H1 (cell line): ENCODE measurements at places on chromosomes 16 and 17. TPM values are rescaled to one million over a fixed set of nuclear protein-coding genes. Genes with fewer than 3 reads are reported as not detected.

DNA sequence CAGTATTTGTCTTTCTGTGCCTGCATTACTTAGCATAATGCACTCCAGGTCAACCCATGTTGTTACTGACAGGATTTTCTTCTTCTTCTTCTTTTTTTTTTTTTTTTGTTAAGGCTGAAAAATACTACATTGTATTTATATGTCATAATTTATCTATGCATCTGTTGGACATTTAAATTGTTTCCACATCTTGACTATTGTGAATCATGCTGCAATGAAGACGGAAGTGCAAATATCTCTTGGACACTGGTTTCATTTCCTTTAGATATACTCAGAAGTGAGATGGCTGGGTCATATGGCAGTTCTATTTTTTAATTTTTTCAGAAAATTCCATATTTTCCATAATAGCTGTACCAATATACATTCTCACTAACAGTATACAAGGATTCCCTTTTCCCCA, 272.7 kb upstream of the PMFBP1 start:
- DNase-seq, result no peak

PRAC1 gene
- not detected in 2 replicates for polyA plus RNA-seq

KCNH6 gene
- 3.6 and 5.0 TPM in 2 replicates for polyA plus RNA-seq

IRX5 gene
- 0.56 and 1.4 TPM in 2 replicates for polyA plus RNA-seq

DNA sequence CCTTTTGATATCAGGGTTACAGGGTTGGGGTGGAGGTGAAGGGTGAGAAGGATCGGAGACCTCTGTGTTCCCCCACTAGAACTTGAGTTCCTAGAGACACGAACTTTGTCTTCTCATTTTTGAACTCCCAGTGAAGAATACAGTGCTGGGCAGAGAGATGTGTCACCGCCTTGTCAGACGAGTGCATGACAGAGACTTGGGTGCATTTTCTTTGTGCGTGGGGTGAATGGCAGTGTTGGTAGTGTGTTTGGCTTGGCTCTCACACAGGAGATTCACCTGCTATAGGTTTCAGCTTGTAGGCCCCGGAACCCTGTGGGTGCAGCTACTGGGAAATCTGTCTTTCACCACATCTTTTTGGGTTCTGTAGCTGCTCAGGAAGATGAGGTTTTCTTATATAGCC, 40.0 kb upstream of the CCR7 start:
- DNase-seq, result no peak

DNA sequence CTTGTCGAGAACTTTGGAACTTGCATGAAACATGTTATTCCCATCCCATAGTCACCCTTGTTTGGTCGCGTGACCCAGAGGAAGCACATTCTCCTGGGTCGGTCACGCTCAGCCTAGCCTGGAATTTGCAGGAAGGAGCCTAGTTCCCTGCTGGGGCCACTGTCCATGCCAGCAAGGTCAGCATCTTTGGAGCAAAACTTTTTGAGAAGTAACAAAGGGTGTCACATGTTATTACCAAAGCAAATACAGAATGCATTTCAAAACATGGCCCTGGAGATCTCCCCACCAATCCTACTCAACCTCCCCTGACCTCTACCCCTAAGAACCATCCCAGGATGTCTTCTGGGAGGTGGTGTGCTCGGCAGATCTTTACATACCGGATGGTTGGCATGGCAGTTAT, 26.2 kb upstream of the IRF8 start:
- DNase-seq, result no peak

HAS3 gene
- polyA plus RNA-seq, result 32.1 and 36.3 TPM in 2 replicates

DNA sequence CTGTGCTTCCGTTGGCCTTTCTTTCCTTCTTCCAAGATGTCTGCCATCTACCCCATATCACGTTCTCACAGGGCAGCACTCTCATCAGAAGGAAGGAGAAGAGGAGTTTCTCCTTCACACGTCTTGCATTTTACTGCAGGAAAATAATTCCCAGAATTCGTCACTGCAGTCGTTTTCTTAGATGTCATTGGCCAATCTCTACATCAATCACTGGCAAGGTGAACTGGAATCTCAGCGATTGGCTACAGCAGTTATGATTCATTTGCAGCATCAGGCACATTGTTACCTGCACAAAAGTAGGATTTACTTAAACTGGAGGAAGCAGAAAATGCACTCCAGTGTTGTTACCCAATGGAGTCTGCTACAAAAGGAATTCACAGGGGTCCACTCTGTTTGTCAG, 277.2 kb upstream of the RBFOX1 start:
- no peak for DNase-seq
